ENCODE measurements at places on chromosomes 16 and 17.

GRCh38 chr16:29745121-29745852 is 503 bp downstream of the C16orf54 start:
- no peak for DNase-seq

GRCh38 chr17:34623856-34624766 is 44.7 kb downstream of the TMEM132E start:
- no peak for DNase-seq

GRCh38 chr17:27360507-27360906 is 66.6 kb downstream of the WSB1 start:
- no peak for DNase-seq

DNA sequence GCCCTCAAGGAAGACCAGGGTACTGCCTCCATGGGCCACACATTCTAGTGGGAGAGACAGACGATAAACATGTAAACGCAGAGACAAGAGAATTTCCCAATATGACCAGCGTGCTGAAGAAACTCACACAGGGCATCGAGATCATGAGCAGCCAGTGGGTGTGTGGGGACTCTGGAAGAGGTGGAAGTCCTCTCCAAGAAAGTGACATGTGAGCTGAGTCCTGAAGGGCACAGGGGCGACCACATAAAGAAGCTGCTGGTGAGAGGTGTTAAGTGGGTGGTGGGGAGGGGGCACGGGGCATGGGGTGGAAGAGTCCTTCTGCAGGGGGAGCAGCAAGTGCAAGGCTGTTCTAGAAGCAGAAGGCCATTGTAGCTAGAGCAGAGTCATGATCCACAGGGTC is 21.0 kb upstream of the RAP1GAP2 start:
- DNase-seq: no peak

GRCh38 chr17:10756619-10757018 is 26.8 kb upstream of the TMEM220 start:
- DNase-seq: no peak

GRCh38 chr17:7932949-7933348 is 943 bp downstream of the CNTROB start:
- no peak for DNase-seq

GRCh38 chr17:18037486-18037885 is 1.5 kb downstream of the ATPAF2 start:
- DNase-seq: no peak

GRCh38 chr17:57329380-57330214 is 73.3 kb downstream of the MSI2 start:
- no peak for DNase-seq

- no peak for DNase-seq
Observed at GRCh38 chr17:41020336-41020735, 6.7 kb downstream of the KRTAP1-5 start.

GRCh38 chr16:86052115-86052670 is 153.2 kb downstream of the IRF8 start:
- no peak for DNase-seq

- DNase-seq: no peak
Observed at GRCh38 chr16:2766430-2767139, 10.5 kb downstream of the ELOB start.

DNA sequence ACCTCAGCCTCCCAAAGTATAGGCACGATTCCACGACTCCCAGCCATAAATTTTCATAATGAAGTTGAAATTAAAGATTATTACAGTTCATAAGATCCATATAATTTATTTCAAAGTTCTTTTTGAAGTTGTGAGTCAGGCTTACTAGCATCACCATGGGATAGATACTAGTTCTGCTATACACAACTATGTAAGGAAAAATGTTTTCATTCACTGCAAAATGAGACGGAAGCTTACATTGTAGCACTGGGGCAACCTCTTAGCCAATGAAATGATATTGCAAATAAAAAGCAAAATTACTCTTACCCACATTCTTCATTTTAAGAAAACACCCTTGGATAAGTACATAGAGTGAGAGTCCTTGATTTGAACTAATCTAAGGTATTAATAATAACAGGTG is 18.8 kb upstream of the MARCHF10 start:
- DNase-seq: no peak

- DNase-seq: no peak
Observed at GRCh38 chr17:70158180-70158579, 11.2 kb upstream of the KCNJ2 start.

DNA sequence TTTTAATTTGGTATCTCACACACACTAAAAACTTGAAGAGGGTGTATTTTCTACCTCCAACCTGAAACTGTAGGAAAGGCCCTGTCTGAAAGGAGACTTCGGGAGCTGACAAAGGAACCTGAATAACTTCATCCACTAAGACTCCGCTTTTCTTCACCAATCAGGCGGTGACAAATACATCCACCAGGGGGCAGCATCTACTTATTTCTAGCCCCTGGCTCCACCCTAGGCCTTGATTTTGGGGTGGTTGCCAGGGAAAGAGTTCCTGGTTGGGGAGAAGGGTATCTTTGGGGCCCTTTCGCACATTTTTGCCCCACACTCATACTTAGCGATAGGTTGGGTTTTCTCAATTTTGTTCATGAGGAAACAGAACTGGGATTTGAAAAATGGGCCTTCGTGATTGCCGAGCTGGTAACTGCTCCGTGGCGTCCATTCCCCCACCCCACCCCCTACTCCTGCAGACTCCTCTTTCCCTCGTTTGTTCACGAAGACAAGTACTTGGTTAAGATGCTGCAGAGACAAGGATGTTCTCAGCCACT is 4.8 kb upstream of the ARL4D start:
- peak; percentile 43 for DNase-seq

GRCh38 chr17:71667661-71668060 is 453.2 kb upstream of the SOX9 start:
- no peak for DNase-seq

GRCh38 chr17:57553991-57554825 is 190.9 kb downstream of the CCDC182 start:
- no peak for DNase-seq

- DNase-seq: no peak
Observed at GRCh38 chr16:873889-874288, 73.4 kb upstream of the GNG13 start.

- no peak for DNase-seq
Observed at GRCh38 chr17:47957591-47958490, at the start of gene PRR15L. TSS of gene PRR15L (minus strand) at chr17:47957883. CDS start at chr17:47953234, 4,649 bp downstream.

DNA sequence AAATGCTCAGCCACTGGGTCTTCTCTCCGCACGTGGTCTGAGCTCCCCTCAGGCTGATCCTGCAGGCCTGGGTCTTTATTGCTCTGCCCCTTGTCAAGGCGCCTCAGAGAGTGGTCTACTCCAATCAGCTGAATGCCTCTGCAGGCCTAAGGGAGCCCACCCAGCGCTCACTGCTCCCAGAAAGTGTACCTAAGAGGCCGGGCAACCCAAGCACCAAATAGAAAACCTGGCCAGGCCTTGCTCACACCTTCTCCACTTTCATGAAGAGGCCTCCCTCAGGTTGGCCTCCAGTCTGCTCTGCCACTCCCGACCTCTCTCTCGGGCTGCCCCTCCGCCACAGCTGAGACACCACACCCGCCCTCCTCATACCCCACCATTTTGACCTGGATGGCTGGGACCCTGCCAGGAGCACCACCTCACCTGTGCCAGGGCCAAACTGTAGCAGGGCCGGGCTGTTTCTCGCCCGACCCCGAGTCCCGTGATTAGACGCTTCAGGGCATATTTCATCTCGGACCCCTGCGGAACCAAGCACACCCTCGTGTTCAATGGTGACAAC is 665 bp downstream of the MYBBP1A start:
- DNase-seq: no peak

- DNase-seq: no peak
Observed at GRCh38 chr16:7650431-7650830, 317.8 kb downstream of the RBFOX1 start.

DNA sequence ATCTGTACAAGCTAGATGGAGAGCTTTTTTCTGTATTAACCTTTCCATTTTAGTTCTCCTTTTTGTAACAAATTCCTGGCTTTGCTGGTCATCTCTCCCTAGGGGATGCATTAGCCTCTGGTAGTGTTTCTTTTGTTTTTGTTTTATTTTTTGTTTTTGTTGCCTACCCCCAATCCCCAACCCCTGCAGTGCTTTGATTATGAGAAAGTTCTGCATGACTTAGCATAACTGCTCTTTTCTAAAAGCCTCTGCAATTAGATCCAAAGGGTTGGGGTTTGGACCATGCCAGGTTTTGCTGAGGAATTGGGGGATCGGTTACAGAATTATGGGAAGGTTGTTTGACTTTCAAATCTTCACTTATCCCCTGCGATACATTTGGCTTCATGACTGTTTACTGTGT is 98.2 kb downstream of the ADAMTS18 start:
- DNase-seq: no peak

DNA sequence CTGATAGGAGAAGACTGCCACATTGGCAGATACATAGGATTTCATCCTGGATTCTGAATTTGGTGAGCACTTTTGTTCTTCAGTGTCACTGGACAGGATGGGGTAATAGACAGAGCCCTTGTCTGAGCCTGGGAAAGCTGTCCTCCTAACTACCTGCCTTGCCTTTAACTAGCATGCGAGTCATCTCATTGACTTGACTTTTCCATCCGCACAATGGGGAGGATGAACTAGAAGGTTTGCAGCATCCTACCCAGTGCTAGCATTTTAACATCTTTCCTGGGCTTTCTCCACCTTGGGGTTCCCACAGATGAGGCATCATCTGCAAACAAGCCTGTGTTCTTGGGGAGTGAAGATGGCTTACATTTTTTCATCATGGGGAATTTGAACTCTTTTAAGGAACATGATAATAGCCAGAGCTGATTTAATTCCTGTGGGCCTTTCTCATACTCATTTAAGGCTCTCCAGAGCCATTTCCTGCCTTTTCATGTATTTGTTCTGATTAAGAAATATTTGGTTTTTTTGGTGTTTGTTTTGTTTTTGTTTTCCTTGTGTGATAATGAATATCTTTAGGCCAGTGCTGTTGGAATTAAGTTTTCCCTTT is 139.5 kb downstream of the MSI2 start:
- DNase-seq: no peak

DNA sequence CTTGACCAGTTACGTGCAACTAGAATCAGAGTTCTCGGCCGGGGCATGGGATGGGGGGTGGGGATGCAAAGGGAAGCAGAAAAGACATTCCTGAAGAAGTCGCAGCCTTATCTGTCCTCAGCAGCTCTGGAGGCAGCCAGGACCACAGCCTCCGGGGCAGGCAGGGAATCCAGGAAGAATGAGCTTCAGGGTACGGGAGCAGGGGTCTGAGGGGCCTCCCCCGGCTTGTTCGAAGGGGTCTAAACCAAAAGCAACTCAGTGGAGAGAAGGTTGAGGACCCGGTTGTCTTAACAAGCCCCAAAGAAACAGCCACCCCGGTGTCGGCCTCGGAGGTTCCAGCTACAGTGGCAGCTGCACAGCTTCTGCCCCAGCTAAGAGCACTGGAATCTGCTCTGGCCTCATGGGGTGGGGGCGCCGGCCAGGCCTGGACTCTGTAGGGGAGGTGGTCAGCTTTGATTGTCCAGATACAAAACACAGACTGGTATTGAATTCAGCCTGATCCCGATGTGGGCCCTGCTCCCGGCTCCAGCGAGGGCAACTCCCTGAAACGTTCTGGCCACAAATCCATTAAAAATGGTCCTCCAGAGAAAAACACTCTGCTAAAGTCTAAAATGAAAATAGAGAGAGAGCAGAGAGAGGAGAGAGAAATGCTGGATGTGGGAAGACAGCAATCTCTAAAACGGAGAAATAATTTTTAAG is 7.7 kb downstream of the HOXB4 start:
- DNase-seq: no peak

DNA sequence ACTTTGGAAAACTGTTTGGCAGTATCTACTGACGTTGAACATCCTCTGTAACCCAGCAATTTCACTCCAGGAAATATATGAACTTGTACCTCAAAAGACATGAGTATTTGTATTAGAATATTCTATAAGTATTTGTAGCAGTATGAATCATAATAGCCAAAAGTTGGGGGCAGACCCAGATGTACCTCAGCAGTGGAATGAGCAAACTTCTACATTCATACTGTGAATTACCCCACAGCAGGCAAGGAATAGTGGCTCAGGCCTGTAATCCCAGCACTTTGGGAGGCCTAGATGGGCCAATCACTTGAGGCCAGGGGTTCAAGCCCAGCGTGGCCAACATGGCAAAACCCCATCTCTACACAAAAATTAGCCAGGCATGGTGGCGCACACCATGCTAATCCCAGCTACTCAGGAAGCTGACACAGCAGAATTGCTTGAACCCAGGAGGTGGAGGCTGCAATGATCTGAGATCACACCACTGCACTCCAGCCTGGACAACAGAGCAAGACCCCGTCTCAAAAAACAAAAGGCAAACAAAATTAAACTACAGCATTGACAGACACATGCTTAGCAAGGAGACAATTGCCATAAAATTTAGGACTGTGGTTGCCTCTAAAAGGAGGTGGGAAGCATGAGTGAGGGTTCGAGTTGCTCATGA is 11.2 kb upstream of the HELZ start:
- DNase-seq: no peak

- DNase-seq: no peak
Observed at GRCh38 chr16:10642964-10643363, 51.8 kb downstream of the TEKT5 start.

GRCh38 chr16:10824111-10824893 is 5.7 kb upstream of the TVP23A start:
- DNase-seq: no peak

DNA sequence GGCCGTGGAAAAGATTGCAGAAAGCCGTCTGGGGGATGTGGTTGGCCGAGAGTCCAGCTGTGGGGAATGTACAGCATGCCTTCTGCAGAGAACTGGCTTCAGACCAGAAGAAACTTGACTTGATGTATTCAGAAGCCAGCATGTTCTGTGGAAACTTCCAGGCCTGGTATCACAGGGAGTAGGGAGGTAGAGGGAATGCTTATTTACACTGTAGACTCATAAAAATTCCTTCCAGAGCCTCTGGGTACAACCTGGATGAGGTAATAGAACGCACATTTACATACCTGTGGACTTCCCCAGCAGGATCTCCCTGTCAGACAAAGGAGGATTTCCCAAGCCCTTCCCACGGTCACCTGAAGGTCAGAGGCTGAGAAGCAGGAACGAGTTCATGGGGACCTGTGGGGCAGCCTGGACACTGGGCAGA is 11.8 kb upstream of the GAS7 start:
- no peak for DNase-seq

- DNase-seq: no peak
Observed at GRCh38 chr16:49605536-49606254, 232.1 kb downstream of the C16orf78 start.

GRCh38 chr16:637081-638018 is 1.2 kb upstream of the METTL26 start:
- DNase-seq: no peak

GRCh38 chr17:5182597-5183409 is 8.9 kb downstream of the ZNF594 start:
- no peak for DNase-seq

DNA sequence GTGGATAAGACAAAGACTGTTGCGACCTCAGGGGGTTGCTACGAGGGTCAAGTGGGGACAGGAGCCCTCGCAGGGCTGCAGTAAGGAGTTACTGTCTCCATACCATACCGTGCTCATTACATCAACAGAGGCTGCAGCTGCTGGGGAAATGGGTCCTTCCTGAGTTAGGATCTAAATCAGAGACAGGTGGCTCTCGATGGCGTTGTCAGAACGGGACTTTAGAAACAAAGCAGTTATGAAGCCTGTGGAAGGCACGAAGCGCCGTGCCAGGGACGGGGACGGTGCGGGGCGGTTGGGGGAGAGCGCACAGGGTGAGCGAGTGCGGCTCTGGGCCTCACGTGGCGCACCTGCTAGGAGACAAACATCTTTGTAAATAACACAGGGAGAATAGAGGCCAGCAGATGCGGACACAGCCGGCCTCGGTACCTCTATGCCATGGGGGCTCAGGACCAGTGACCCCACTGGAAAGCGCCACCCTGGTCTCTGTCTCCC is 34.4 kb downstream of the ZCCHC14 start:
- no peak for DNase-seq
